ENCODE measurements at places on chromosomes 1 and 21. TPM values are rescaled to one million over a fixed set of nuclear protein-coding genes. Genes with fewer than 3 reads are reported as not detected.
A peak's percentile ranks its signal among the peaks of the same experiment; 100 is the strongest.

Gene GBP4
- 8.9 TPM for polyA plus RNA-seq

Gene HSF2BP
- polyA plus RNA-seq, result 0.66 TPM

Gene SPSB1
- polyA plus RNA-seq, result 23.7 TPM

Gene PTPN14
- polyA plus RNA-seq, result 10.2 TPM

Gene RIMS3
- 6.9 TPM for polyA plus RNA-seq

DNA sequence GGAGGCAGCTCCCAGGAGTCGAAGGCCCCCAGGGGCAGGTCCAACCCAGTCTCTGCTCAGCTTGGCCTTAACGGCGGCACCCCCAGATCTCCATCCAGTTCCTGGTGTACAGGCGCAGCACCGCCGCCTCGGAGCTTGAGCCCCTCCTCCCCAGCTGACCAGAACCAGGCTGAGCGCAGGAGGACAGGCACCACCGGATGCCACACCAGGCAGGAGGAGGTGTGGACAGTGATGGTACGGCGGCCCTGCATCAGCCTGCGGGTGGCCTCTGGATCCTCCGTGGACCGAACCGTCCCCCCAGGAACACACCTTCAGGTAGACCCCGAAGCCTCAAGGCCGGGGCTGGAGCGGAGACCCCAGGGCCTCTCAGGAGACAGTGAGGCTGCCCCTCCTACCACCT is 16.4 kb downstream of the SLC66A1 start:
- DNase-seq, result no peak

- peak; percentile 43 for DNase-seq
Observed at GRCh38 chr1:43802356-43802980, 95.1 kb downstream of the ST3GAL3 start.

Measured in large intestine (tissue), 12 donors.